ENCODE measurements at places on chromosomes 16 and 17.

- DNase-seq: peak; percentile 60
These were observed 24.8 kb downstream of the MYO18A start for GRCh38 chr17:29155227-29155965.

GRCh38 chr17:77433385-77434135 lies 292.8 kb downstream of the SEC14L1 start:
- DNase-seq: no peak

- no peak for DNase-seq
These were observed 777.3 kb upstream of the EEF2KMT start for GRCh38 chr16:5874899-5875298.

DNA sequence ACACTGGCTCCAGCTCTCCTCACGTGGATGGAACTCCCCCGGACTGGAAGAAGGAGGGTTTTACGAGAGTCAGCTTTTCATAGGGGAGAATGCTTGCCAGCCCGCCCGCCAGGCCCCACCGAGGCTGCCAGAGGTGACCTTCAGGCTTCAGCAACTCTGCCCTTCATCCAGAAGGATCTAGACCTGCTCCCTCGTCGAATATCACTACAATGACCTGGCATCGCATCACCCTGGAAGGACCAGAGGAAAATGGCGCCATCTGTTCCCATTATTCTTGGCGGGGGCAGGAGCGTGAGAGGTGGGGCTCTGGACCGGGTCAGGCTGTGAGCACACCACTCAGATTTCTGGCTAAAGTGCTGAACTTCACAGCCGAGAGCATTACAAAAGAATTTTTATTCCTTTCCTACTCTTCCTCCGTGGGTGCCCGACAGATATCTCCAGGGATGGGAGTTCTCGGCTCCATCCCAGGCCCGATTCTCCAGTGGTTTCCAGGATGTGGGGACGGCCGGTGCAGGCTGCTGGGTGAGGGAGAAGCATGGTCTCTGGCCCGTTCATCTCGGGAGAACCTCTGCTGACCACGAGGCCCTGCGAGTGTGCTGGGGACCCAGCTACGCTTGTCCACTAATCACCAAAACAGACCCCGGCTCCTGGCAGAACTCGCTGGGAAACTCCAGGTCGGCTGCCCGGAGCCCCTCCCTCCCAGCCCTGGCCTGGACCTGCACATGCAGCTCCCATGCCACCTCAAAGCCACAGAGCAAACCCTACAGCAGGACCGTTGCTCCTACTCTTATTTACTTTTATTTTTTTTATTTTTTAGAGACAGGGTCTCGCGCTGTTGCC lies 36.8 kb upstream of the ZNF469 start:
- DNase-seq: no peak

GRCh38 chr17:42682722-42683403 lies 532 bp downstream of the CNTNAP1 start:
- DNase-seq: no peak

DNA sequence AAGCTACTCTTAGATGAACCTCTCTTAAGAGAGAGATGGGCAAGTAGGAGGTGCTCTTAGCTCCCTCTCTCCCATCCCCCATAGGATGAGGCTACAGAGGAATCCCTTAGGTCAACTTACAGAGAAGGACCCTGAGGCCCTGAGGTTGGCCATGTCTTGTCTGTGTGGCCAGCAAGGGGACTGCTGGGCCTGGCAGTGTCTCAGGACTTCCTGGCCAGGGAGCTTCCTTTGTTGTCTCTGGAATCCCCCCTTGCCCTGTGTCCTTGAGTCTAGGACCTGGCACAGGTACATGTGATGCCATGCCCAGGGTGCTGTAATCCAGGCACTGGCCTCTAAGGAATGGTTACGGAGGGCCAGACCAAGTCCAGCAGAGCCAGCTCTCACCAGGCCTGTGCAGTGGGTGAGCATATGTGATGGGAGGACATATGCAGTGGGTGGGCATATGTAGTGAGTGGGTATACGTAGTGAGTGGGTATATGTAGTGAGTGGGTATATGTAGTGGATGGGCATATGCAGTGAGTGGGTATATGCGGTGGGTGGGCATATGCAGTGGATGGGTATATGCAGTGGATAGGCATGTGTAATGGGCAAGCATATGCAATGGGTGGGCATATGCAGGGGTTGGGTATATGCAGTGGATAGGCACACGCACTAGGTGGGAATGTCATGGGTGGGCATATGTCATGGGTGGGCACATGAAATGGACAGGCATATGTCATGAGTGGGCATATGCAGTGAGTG lies 20.3 kb upstream of the PECAM1 start:
- no peak for DNase-seq

GRCh38 chr16:68519225-68519745 lies 19.8 kb upstream of the ZFP90 start:
- no peak for DNase-seq

DNA sequence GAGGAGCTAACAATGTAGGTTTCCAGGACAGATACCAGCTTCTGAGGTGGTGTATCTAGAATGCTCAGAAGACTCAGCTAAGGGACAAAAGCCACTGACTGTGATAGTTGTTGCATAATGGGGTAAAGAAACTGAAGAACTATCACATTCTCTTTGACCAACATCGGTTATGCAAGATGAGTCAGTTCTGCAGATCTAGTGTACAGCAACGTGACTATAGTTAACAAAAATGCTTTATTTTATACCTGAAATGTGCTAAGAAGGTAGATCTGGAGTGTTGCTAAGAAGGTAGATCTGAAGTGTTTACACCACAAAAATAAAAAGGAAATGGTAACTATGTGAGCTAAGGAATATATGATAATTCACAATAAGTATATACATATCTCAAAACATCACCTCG lies 2.5 kb downstream of the KRTAP9-6 start:
- no peak for DNase-seq

DNA sequence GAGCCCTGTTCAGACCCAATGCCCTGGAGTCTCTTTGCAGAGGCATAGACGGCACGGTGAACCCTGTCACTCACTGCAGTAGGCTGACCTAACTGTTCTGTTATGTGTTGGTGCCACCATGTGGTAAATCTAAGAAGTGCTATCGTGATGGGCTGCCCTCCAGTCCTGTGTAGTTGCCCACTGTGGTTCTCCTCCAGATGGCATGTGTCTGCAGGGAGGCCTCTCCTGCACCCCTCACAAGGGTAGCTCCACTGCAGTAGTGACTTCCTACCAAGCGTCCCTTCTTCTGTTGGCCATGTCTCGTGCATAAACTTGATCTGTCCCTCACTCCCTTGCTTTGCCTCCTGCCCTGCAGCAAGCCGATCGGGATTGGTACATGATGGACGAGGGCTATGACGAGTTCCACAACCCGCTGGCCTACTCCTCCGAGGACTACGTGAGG lies 5.8 kb downstream of the DHX38 start:
- DNase-seq: peak; percentile 19

- no peak for DNase-seq
These were observed 12.0 kb downstream of the SP2 start for GRCh38 chr17:47907932-47908562.

GRCh38 chr17:55420067-55420775 lies 1.4 kb downstream of the MMD start:
- DNase-seq: no peak

DNA sequence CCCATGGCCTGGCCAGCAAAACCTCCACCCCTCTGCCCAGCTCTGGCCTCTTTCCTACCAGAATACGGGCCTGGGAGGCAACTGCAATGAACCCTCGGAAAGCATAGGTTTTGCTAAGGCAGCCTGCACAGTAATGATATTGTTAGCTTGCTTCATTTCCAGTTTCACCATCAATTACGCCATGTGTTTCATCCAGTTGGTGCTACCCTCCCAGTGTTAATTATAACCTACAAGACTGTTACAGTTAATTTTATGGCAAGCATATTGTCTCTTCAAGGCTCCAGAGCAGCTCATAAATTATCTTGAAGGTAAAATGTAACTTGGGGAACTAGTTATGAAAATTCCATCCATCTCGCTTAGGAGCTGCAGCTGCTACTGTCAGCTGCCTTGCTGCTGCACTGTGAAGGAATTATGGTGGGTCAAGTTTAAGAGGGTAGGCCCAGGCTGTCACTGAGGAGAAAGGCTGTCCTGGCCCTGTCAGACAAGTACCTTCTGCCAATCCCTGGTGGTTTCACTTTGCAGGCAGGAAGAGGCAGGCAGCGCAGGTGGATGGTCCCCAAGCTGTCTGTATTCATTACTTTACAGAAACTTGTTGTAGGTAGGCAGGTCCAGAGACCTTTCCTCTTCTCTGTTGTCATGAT lies 242.9 kb downstream of the FTO start:
- DNase-seq: no peak

DNA sequence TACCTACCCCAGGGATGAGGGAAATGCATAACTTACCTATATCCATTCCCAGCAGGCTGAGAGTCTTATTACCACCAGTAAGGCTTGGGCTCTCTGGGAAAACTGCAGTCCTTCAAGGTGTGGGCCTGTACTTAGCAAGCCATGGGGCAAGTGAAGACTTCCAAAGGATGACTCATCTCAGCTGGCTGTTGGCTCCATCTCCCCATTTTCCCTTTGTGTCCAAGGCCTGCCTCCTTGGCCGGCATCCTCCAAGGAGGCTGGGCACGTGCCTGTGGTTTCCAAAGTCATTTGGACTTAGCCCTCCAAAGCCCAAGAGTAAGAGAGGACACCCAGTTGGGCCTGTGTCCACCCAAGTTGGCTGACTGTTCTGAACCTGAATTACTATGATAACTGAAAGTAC lies 89.8 kb downstream of the TMEM100 start:
- DNase-seq: no peak

GRCh38 chr17:71593078-71593477 lies 527.7 kb upstream of the SOX9 start:
- no peak for DNase-seq

DNA sequence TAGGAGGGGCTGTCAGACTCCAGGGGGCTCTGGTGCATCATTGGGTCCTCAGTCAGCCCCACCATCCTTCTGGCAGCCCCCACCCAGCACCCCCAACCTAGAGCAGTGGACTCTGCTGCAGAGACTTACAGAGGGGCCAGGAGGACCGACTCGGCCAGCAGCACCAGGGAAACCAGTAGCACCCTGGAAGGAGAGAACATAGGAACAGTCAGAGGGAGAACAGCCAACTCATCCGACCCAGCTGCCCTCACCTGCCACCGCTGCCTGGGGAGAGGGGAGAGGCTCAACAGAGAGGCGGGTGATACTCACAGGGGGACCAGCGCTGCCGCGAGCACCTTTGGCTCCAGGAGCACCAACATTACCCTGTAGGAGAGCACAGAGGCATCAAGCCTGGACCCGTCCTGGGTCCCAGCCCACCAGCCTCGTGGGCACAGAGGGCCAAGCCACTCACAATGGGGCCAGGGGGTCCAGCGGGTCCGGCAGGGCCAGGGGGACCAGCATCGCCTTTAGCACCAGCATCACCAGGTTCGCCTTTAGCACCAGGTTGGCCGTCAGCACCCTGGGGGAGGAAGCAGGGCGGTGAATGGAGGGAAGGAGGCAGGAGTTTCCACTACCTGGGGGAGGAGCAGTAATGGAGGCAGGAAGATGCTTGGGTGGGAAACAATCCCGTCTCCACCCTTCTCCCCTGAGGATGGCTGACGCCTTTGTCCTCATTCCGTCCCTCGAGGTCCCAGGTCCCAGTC lies 11.7 kb downstream of the COL1A1 start:
- DNase-seq: no peak

- DNase-seq: no peak
These were observed 47.8 kb upstream of the HAS3 start for GRCh38 chr16:69057400-69058378.

DNA sequence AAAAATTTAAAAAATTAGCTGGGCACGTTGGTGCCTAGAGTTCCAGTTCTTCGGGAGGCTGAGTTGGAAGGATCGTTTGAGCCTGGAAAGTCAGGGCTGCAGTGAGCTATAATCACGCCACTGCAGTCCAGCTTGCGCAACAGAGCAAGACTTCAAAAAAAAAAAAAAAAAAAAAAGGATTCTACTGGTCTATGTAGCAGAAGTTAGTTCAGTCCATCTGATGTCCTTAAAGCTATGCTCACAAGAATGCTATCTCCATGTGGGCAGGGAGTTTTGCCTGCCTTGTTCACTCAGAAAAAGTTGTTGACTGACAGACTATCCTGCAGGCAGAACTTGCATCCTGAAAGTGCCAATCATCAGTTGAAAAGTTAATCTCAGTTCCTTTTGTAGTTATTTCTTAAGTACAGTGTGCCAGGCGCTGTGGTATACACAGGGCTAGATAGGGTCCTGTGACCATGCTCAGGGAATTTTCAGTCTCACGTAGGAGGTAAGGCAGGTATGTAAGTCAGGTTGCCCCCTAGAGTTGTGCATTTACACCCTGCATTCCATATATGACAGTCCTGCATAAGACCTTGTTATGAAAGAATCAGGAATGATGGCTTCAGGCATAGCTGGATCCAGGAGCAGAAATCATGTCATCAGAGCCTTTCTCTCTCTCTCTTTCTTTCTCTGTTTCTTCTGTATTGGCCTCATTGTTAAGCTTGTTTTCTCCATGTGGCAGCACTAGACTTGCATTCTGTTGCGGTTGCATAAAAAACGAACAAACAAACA lies 7.6 kb downstream of the SYT17 start:
- no peak for DNase-seq

DNA sequence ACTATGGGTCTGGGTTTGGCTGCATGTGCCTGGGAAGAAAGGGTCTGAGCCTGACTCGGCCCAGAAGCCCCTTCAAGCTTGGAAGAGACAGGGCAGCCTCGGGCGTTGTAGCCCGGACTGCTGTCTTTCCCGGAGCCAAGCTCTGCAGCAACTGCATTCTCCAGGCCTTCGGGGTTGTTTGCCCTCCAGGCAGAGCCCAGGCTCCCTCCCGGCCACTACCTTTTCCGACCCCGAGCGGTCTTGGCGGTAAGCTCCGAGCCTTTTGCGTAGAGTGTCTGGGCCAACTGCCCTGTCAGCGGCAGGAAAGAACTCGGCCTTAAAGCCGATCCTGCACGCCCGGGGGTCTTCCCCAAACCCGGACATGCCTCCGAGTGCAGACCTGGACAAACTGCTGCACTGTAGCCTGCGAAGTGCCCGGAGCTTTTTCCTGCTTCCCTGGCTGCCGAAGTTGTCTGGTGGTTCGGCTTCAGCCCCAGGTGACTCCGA lies 1.3 kb downstream of the LHX1 start:
- no peak for DNase-seq

DNA sequence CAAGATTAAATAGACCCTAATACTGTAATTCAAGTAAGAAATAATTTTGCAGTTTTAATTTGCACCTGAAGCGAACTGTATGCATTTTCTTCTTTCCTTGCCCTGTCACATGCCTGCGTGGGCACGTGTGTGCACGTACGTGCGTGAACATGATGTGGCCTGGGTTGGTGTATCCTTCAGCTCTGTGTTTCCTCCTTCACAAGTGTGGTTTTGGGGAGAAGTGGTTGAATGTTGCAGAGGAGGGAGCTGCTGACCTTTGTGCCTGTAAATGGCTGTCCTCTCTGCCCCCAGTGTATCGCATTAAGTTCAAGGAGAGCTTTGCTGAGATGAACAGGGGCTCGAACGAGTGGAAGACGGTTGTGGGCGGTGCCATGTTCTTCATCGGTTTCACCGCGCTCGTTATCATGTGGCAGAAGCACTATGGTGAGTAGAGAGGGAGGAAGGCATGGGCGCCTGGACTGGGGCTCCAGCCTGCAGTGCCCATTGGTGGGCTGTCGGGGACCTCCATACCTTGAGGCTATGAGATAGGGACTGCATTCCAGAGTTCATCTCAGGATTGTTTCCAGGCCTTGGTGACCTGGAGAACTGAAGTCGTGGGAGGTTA lies 6.0 kb downstream of the COX4I1 start:
- no peak for DNase-seq

- no peak for DNase-seq
These were observed 119.8 kb downstream of the PRKCA start for GRCh38 chr17:66422186-66422585.

GRCh38 chr16:75789237-75789636 lies 62.9 kb upstream of the CPHXL start:
- DNase-seq: no peak

- no peak for DNase-seq
These were observed 15.9 kb upstream of the PDXDC1 start for GRCh38 chr16:14958970-14959369.

GRCh38 chr16:77402118-77402517 lies 32.7 kb downstream of the ADAMTS18 start:
- no peak for DNase-seq
